ENCODE measurements at places on chromosomes 12 and 14.
A peak's percentile ranks its signal among the peaks of the same experiment; 100 is the strongest.

DNA sequence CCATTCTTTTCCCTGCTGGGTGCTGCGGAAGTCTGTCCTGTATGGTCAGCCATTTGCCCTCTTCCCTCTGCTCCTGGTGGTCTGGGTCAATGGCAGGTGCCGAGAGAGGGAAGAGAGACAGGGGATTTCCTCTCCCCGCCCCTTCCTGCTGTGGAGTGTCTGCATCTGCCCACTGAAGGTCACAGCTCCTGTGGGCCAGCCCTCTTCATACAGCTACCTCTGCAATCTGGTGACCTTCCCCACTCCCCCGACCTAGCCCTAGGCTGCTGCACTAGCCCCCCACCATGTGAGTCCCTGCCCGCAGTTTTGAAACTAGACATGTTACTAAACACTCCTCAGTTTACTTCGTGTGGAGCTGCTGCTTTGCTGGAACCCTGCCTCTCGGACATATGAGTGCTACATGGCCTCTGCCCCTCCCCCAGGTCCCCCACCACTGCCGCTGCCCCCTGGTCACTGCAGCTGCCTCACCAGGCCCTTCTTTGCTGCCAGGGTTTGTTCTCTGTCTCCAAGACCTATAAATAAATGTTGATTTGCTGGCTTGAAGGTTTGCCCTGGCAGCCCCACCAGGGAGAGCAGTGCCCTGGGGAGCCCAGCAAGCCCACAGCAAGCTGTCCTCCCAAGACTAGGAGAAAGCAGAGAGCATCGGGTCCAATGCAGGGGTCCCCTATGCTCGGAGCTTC, 102.9 kb downstream of the DPF3 start:
- no peak for DNase-seq

DNA sequence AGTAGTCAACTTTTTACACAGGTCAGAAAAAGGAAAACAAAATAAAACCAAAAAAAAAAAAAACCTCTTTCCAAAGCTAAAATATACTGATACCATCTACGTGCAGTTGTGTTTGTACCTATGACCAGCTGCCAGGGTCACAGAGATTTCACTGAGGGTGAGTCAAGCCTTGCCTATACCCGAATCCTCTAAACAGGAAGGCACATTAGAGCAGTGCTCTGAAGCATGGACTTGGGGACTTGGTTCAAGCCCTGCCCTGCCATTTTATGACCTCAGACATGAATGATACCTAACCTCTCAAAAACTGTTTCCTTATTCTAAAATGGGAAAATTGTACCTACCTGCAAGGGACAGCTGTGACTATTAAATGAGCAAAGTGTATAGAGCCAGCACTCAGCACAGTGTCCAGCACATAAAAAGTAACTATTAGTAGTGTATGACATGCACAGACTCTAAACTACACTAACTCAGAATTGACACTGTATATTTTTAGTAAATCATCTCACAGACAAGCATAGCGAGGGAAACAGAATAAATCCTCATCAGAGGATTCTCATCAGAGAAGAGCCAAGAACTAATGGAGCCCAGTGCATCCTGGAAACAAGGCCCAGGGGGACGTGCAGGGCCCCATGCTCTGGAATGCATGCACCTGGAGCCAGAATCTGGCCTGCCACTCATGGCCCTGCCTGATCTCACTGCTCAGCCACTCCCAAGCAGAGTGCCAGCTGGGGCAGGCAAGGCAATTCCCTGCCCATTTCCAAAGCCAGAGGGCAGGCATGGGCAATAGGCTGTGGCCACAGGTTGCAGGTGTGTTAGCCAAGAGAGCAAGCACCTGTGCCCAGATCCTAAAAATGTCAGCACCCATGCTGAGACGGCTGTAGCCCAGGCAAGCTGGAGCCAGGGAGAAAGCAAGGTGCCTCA, 57.0 kb downstream of the NT5DC3 start:
- DNase-seq: no peak

- no peak for DNase-seq
Observed at GRCh38 chr14:96165493-96166436, 38.9 kb upstream of the BDKRB2 start.

- DNase-seq: no peak
Observed at GRCh38 chr14:32662211-32662610, 276.5 kb upstream of the NPAS3 start.

- no peak for DNase-seq
Observed at GRCh38 chr12:79357048-79357447, 333.7 kb downstream of the PAWR start.

DNA sequence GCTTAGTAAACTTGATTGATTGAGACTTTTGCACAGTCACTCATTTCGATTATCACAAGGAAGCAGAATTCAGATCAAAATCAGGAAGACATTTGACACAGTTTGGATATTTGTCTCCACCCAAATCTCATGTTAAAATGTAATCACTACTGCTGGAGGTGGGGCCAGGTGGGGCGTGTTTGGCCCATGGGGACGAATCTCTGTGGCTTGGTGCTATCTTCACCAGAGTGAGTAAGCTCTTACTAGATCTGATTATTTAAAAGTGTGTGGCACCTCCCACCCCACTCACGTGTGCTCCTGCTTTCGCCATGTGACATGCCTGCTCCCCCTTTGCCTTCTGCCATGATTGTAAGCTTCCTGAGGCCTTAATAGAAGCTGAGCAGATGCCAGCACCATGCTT, 291.4 kb downstream of the PCNX1 start:
- DNase-seq: no peak

GRCh38 chr12:6333029-6333428, 8.8 kb downstream of the TNFRSF1A start:
- DNase-seq: no peak

GRCh38 chr12:52389313-52390207, 4.1 kb upstream of the KRT84 start:
- DNase-seq: peak; percentile 50

DNA sequence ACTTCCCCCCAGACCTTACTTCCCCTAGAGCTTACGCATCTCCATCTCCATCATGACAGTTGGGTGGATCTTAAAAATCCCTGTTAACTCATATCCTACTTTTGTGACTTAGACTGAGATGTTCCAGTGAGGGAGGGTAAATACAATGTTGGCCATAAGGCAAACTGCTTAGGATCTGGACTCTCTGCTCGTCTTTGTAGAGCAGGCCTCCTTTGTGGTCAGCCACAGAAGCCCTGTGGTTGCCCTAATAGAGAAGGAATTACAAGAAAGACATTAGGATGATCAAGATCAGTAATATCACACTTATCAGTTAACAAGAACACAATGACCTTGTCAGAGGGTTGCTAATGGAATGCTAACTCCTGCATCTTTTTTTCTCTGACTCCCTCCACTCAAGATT, 52.0 kb downstream of the TMEM132C start:
- no peak for DNase-seq

GRCh38 chr12:69655616-69656340, 43.3 kb downstream of the BEST3 start:
- DNase-seq: no peak
